Activated T-helper 1 cell treated with Interleukin-2 at 50 U/mL for 16 hours (primary cell): ENCODE measurements at places on chromosomes 16 and 17.

GRCh38 chr16:1535391-1536291 is 2.2 kb downstream of the TMEM204 start:
- no peak for DNase-seq

DNA sequence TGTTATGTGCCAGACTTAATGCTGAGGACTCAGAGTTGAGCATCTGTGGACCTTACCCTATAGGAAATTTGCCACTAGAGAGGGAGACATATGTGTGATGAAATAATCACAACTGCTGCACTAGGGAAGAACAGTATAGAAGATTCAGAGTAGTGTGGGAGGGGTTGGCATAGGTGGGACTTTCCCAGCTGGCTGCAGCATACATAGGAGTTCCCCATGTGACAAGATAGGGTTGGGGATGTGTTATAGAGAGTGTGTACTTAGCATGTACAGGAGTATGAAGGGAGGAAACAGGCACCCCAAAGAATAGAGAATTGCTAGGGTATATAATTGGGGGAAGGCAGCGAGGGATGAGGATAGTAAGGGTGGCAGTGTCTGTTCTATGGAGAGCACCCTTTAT is 2.9 kb downstream of the NUP93 start:
- DNase-seq = no peak

DNA sequence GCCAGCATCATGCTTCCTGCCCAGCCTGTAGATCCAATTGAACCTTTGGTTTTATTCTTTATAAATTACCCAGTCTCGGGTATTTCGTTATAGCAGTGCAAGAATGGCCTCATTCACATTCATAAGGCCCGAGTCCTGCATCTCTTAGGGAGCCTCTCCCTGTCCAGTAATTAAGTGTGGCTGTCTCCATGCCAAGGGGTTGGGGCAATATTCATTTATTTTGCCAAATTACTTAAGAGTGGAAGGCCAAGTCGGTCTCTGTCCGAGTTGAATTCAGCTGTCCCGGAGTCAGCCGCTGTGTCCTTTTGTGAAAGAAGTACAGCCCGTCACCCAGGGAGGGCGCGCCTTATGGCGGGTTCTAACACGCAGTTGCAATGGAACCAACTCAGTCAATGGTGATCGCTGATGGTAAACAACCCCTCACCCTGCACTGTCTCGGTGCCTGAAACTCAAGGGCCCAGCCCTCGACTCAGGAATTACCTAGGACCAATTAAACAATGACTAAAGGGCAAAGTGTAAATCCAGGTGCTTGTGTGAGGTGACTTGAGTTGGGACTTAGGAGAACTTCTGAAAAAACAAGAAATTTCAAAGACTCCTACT is 22.2 kb downstream of the KIAA0513 start:
- DNase-seq = no peak

GRCh38 chr16:11851294-11852091 is at the start of gene RSL1D1:
RSL1D1 (minus strand) TSS chr16:11851542; CDS start chr16:11851512, 30 bp downstream.
- peak; percentile 91 for DNase-seq

DNA sequence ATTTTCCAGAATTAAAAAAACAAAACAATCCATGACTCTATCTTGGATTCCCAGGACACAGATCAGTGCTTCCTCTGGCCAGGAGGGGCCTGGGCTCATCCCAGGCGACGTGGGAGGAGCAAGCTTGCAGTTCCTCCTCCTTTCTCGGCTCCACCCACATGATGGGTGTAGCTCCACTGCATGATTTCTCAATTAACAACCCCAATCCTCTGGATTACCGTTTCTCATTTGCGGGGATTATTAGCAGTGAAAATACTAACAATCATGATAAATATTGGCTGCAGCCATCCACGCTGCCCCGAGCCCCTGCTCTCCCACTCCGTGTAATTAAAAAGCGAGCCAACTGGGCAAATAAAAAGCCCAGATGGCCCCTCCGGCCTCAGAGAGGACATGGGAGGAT is 46.4 kb upstream of the SDK2 start:
- DNase-seq = no peak

DNA sequence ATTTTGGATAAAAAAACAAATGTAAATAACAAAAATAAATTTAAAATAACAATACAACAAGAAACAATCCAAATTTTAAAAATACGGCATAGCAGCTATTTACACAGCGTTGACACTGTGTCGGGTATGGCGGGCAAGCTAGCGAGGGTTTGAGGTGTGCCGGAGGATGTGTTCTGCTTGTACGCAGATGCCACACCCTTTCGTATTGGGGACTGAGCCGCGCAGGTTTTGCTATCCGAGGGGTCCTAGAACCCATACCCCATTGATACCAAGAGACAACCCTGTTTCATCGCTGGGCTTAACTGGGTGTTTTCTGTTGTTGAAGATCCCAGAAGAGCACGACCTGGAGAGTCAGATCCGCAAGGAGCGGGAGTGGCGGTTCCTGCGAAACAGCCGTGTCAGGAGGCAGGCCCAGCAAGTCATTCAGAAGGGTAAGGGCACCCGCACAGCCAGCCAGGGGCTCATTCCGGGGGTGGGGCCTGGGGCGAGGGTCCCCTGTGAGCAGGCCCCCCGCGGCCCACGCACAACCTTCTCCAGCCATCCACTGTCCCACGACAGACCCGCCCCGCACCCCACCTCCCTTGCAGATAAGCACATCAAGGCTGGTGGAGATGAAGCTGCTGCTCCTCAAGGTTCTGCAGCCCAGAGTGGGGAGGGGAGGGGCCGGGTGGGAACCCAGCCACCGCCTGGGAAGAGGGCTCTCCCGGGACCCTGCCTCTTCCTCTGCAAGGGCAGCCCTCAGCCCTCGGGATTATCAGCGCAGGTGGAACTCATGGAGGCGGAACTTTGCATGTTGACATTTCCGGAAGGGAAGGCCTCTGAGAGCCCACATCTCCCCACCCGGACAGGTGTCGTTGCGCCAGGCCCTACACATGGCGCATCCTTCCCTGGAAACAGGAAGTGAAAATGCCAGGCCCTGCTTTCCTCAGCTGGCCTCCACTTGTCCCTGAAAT is 51.2 kb upstream of the CHMP6 start:
- no peak for DNase-seq

DNA sequence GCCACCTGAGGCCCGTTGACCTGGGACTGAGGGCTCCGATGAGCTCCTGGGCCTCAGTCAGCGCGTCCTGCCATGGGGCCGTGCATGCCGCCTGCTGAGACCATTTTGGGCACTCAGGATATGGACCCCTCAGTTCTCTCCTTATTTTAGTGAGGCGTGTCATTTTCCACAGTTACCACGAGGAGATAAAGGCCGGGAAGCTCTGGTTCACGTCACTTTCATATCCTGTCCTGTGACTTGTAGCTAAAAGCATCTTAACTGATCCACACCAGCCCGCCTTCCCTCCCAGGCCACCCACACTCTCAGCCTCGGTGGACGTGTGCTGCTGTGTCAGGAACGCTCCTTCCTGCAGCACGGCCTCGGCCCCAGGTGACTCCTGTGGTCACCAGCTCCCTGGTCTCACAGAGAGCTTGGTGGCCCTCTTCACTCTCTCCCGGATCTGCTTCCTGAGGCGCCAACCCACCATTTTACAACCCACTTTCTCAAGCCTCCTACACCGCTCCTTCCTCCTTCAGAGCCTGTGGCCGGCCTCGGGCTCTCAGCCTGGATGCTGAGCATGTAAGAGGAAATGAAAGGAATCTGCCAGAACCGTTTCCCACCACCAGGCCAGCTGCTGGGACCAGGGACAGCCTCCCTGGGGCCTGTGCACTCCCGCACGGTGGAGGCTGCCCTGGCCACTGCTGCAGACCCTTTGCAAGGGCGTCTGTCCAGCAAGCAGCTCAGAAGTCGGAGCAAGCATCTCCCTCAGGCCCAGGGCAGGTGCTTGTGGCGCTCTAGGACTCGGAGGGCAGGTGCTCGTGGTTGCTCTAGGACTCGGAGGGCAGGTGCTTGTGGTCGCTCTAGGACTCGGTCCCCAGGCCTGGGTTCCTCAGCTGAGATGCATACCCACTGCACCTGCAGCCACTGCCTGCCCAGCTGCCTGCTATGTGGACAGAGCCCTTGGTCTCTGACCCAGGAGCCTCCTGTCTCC is 23.9 kb upstream of the FASN start:
- DNase-seq = no peak

DNA sequence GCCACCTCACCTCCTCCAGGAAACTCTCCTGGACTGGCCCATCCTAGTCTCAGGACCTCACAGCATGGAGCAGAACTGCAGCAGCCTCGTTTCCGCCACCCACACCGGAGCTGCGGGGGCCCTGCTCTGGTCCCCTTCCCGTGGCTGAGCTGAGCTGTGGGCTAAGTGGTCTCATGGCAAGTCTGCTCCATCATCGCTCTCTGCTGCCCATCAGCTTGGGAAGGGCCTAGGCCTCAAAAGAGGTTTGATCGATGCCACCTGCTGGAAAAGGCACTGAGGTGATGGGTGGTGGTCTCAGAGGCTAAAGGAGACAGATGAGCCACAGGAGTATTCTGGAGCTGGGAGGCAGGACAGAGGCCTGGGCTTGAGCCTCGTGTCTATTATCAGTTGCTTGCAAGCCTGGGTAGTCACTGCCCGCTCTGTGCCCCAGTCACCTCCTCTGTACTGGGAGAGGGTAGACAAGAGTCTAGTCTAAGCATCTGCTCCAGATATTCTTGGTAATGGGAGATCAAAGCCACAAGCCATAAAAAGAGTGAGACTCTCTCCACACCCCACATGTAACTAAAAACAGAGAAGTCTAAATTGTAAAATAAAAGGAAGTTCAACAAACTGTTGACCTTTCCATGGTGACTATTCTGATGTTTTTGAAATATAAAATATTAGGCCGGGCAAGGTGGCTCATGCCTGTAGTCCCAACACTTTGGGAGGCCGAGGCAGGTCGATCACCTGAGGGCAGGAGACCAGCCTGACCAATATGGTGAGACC is 1.6 kb downstream of the ITGAE start:
- DNase-seq = no peak

DNA sequence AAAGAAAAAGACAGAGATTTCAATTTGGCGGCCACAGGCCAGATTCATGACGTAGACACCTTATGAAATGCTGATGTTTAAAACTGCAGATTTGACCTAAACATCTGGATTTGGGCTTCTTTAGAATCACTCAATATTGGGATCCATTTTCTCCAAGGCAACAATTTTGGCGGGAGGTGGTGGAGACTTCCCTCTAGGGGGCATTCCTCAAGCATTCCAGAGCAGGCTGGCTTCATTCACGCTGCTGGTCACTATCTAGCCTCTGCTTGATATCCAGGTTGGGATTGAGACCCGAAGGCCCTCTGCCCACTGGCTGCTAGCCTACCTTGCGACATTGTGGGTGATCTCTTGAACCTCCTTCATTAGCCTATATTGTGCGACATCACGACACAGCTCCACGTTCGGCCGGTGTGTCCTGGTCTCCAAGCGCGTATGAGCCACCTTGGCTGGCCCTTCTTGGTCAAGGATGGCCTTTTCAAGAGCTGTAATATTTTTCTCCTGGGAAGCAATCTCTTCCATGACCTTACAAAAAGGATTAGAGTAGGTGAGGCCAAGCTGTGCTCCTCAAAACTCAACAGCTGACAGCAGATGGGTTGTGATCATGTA is 24.5 kb downstream of the FBXO39 start:
- no peak for DNase-seq

DNA sequence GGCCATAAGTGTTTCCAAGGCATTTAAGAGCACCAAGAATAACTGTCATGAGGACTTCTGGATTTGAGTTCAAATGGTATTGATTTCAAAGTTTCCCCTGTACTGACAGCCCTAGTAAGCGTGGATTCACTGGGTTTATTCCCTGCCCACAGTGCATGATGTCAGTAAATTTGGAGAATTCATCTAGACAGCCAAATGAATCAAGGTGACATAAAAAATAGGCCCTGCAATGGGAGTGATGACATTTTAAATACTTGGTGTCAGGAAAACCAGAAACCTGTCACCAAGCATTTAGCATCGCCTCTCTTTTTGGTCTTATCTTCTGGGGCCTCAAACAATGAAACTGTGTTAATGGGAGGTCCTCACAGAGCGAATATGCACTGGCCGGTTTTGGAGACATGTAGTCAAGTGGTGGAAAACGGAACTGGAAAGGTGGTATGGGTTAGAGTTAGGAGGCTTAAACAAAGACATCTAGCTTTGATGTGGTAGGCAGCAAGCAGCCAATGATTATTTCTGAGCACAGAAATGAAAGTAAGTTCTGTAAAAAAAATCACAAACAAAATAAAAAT is 29.1 kb downstream of the COG4 start:
- DNase-seq = no peak

GRCh38 chr17:16950488-16950887 is 21.4 kb downstream of the TNFRSF13B start:
- no peak for DNase-seq

DNA sequence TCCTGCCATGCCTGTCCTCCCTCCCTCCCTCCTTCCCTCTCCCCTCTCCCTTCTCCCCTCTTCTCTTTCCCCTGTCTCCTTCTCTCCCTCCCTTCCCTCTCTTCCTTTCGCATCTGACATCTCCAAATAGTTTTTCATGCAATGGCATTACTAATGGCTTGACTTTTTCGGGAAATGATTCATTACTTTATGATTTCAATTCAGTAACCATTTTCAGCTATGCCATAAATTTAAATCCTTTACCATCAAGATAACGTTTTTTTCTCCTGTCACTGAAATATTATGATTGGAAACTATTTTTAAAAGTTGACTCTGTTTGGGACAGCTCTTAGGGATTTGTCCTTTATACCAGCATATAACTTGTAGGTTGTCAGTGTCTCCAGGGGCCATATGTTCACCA is 201.0 kb downstream of the WWOX start:
- no peak for DNase-seq

- DNase-seq = no peak
Observed at GRCh38 chr17:71068408-71068750, 899.0 kb downstream of the KCNJ2 start.

GRCh38 chr17:11138023-11138422 is 103.0 kb upstream of the SHISA6 start:
- no peak for DNase-seq

DNA sequence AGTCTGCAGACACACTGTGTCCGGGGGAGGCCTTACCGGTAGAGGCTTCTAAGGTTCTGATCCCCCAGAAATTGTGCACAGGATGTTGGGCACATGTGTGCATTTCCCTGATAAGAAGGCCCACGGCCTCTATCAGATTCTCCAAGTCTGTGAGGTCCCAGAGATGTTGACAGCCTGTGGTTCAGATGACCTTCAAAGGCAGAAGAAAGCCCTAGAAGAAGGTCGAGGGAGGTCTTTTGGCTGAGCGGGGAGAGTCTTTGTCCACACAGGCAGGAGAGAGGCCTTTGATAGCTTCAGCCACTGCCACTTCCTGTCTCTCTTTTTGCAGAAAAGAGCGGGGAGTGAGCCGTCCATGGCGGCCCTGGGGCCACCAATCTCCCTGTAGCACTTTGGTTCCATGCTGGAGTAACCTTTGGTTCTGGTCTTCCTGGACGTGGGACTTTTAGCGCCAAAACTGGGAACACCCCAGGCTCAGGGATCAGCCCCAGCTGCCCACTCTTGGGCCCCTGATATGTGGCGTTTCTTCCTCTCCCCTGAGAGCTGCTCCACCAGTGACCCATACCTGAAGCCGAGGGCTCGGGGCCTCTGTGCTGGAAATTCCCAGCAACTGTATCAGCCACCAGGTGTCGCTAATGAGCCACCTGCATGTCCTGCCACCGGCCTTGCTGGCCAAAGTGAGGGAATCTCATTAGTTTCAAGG is 28.1 kb upstream of the LGALS9 start:
- DNase-seq = peak; percentile 41

GRCh38 chr17:59858167-59858816 is 34.5 kb downstream of the TUBD1 start:
- no peak for DNase-seq

- no peak for DNase-seq
Observed at GRCh38 chr17:80291691-80292487, 31.2 kb downstream of the RNF213 start.
